Astrocyte (in vitro differentiated cells and primary cell): ENCODE measurements at places on chromosomes 12 and 14. TPM values are rescaled to one million over a fixed set of nuclear protein-coding genes. Genes with fewer than 3 reads are reported as not detected.

The KRT83 gene
- total RNA-seq = not detected in 2 replicates

The RHEBL1 gene
- 1.3 and 1.9 TPM in 2 replicates for total RNA-seq

The ABCD2 gene
- 0.09 TPM in 1 of 2 replicates, not detected in the other for total RNA-seq

The OTUB2 gene
- total RNA-seq = 3.1 and 3.3 TPM in 2 replicates

The ST8SIA1 gene
- 7.7 and 14.4 TPM in 2 replicates for total RNA-seq

DNA sequence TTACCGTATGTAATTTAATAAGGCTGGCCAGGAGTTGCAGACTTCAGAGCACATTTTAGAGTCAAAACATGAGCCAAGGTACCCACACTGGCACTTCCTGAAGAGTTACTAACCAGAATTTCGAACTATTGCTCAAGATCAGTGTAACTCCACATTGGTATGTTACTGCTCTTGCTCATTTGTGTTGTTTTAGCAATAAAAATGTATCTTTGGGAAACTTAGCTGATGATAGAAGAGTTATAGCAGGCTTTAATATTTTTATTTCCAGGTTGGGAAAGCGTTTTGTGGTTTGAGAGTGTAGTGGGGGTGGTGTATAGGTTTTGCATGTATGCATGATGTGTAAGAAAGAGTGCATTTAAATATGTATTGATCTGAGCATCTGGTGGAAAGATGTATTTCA is 96.6 kb downstream of the SCN8A start:
- peak; percentile 28 for DNase-seq
- no peak overlapping the region for H3K27ac ChIP-seq
- peaks cover 12% of the 10 kb centered on the region for H3K4me1 ChIP-seq
- H3K4me3 ChIP-seq = no peak overlapping the region
- no peaks in the 10 kb centered on the region for H3K27me3 ChIP-seq
- no peaks in the 10 kb centered on the region for H3K36me3 ChIP-seq

DNA sequence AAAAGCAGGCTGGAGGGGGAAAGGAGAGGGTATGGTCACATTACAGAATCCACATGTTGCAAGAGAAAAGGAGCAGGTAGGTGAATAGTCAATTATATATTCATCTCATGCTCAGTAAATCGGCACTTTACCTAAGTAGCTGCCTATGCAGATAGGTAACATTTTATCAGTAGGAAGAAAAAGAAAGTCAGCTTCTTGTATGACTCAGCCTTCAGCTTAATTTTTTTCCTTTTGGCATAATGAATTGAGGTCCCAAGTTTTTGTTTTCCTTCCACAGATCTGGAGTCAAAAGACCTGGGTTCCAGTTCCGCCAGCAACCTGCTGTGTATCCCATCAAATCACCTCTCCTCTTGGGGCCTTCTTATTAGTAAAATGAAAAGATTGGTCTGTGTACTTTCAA is 6.0 kb upstream of the ACSM4 start:
- H3K27me3 ChIP-seq = no peaks in the 10 kb centered on the region
- H3K36me3 ChIP-seq = no peaks in the 10 kb centered on the region
- no peak for DNase-seq

DNA sequence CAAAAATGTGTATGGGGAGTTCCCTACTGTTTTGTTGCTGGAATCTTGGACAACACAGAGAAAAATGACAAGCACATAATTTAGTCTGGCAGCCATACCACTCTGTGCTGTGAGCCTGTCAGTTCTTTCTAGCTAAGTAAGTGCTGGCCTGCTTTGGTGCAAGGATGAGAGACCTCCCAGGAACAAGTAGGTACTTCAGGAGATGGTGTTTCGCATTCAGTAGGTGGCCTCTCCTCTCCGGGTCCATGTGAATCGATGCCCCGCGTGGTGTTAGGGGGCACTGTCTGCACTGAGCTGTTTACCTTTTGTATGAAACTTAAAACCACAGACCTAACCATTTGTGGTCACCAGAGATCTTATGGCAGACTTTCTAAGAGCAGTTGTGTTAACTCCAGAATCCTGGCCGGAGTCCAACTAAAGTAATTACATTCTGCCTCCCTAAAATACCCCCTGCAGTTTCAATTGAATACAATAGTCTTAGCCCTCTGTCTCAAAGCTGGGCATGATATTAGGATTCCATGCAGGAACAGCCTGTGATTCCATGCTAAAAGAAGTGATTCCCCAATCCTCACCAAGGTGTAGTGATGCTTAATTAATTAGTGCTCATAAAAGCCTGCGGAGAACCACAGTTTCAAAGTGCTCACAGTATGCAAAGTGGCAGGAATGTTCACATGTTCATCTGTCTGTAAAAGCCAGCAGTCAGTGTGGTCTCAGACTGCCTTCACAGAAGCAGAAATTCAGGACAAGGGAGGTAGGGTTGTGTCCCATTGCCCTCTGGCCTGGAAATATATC is 64.2 kb downstream of the LLPH start:
- DNase-seq = peak; percentile 76
- no peak overlapping the region for H3K4me3 ChIP-seq
- H3K27ac ChIP-seq = peak overlapping the region; percentile 10
- peaks cover 2% of the 10 kb centered on the region for H3K27me3 ChIP-seq

- no peaks in the 10 kb centered on the region for H3K27me3 ChIP-seq
- peak; percentile 82 for DNase-seq
- no peaks in the 10 kb centered on the region for H3K36me3 ChIP-seq
- peak overlapping the region; percentile 30 for H3K4me3 ChIP-seq
- H3K4me1 ChIP-seq = peaks cover 48% of the 10 kb centered on the region
- peak overlapping the region; percentile 96 for H3K27ac ChIP-seq
Measured at GRCh38 chr12:52230364-52231281, 2.4 kb upstream of the KRT7 start.

- H3K4me3 ChIP-seq = no peak overlapping the region
- DNase-seq = no peak
- H3K27ac ChIP-seq = no peak overlapping the region
Measured at GRCh38 chr12:119683816-119684215, 15.9 kb downstream of the PRKAB1 start.

GRCh38 chr12:113819495-113819894 is 146.6 kb downstream of the RBM19 start:
- no peak overlapping the region for H3K27ac ChIP-seq
- H3K36me3 ChIP-seq = no peaks in the 10 kb centered on the region
- H3K4me1 ChIP-seq = no peaks in the 10 kb centered on the region
- no peaks in the 10 kb centered on the region for H3K27me3 ChIP-seq
- no peak for DNase-seq

DNA sequence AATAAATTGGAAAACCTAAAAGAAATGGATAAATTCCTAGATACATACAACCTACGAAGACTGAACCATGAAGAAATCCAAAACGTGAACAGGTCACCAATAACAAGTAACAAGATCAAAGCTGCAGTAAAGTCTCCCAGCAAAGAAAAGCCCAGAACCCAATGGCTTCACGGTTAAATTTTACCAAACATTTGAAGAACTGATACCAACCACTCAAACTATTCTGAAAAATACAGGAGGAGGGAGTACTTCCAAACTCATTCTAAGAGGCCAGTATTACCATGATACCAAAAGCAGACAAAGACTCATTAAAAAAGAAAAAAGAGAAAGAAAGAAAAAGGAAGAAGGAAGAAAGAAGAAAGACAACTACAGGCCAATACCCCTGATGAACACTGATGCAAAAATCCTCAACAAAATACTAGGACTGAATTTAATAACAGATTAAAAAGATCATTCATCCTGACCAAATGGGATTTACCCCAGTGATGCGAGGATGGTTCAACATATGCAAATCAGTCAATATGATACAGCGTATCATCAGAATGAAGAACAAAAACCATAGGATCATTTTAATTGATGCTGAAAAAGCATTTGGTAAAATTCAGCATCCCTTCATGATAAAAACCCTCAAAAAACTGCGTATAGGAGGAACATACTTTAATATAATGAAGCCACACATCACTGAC is 26.9 kb upstream of the CCDC88C start:
- DNase-seq = no peak
- H3K4me3 ChIP-seq = no peak overlapping the region
- no peaks in the 10 kb centered on the region for H3K4me1 ChIP-seq
- H3K27ac ChIP-seq = no peak overlapping the region
- no peaks in the 10 kb centered on the region for H3K27me3 ChIP-seq

- H3K4me1 ChIP-seq = no peaks in the 10 kb centered on the region
- no peaks in the 10 kb centered on the region for H3K27me3 ChIP-seq
- H3K27ac ChIP-seq = no peak overlapping the region
- DNase-seq = no peak
- H3K4me3 ChIP-seq = no peak overlapping the region
- no peaks in the 10 kb centered on the region for H3K36me3 ChIP-seq
Measured at GRCh38 chr14:96958057-96958456, 160.9 kb downstream of the VRK1 start.

DNA sequence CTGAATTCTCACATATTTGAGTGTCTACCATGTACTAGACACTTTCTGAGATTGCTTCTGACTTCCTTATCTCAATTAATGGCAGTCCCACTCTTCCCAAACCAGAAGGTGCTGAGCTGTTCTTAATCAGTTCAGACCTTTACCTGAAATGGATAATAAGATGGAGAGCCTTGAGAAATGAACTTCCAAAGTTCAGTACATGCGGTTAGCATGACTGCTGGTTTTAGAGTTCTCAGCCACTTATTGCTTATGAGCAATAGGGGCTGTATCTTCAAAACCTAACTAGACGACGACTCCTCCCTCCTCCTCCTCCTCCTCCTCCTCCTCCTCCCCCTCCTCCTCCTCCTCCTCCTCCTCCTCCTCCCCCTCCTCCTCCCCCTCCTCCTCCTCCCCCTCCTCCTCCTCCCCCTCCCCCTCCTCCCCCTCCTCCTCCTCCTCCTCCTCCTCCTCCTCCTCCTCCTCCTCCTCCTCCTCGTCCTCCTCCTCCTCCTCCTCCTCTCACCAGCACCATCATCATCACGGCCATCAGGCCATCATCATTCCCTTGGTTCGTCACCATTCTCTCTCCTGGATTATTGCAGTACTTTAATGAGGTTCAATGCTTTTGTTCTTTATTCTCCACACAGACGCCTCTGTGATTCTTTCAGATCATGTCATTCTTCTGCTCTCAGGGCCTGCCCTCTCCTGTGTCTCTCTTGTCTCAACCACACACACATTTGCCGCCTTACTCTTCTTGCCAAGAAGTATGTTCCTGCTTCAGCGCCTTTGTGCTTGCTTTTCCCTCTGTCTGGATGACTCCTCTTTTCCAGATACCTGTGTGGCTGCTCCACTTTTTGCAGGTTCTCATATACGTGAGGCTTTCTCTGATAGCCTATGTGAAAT is 2.7 kb downstream of the PCNX1 start:
- peak; percentile 37 for DNase-seq
- H3K4me1 ChIP-seq = peaks cover 7% of the 10 kb centered on the region
- H3K27ac ChIP-seq = peak overlapping the region; percentile 81
- H3K4me3 ChIP-seq = peak overlapping the region; percentile 78
- H3K36me3 ChIP-seq = no peaks in the 10 kb centered on the region

DNA sequence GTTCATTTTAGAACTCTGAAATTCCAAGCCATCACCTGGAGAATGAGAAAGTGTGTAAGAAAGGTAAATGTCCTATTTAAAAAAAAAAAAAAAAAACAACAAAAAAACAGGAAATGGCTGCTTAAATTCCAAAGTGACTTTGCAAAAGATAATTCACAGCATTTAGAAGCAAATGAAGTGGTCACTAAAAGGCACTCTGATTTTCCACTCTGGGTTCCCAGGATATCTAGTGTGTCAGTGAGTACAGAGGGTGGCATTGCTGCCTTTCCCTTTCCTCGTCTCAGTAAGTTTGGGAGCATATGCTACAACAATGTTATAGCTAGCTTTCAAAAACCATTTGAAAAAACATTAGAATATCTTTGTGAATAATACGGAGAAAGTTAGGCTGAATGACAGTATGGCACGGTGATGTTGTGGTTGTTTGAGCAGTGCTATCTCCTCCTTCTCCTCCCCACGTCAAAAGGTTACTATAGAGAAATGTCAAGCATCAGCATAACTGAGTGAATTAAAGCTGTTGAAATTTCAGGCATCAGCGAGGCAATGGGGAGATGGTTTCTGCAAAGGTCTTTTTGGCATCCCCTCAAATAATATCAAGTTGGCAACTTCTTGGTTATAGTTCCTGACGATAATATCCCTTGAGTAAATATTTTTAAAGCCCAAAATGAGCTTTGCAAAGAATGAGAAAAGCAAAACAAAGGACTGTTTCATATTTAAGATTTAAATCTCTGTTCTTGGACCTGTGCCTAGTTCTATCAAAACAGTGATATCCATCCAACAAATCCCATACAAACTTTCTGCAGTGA is 164.5 kb upstream of the E2F7 start:
- peak; percentile 23 for DNase-seq
- no peak overlapping the region for H3K4me3 ChIP-seq
- H3K27ac ChIP-seq = no peak overlapping the region
- H3K36me3 ChIP-seq = no peaks in the 10 kb centered on the region
- H3K4me1 ChIP-seq = no peaks in the 10 kb centered on the region
